ENCODE measurements at places on chromosomes 16 and 17.

DNA sequence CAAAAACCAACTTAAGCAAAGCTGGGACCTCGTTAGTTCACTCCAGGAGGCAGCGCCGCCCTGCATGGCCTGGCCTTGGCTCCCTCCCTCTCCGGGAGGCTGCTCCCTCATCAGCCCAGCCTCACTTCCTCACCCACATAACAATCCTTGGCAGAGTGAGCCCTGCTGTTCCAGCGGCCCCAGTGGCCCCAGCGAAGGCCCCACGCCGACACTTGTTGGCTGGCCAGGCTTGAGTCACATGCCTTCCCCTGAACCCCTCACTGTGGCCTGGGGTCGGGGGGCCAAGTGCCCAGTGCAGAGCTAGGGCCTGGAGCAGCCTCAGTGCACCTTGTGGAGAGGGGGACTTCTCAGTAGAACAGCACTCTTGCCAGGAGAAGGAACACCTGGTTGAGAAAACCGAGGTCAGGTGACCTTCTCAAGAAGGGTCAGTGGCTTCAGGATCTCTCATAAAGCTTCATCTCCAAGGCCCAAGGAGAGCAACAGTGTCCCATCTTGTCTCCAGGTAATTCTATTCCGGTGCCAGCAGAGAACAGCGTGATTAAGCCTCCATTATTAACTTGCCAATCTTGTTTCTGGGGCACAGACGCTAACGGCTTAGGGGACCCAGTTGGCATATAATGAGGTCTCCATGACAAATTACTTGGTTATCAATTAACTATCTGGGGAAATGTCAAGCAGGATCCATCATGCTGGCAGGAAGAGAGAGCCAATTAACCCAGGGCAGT lies 26.8 kb downstream of the ENDOV start:
- no peak for DNase-seq

GRCh38 chr16:84829168-84829965 lies 9.6 kb downstream of the CRISPLD2 start:
- DNase-seq: no peak

DNA sequence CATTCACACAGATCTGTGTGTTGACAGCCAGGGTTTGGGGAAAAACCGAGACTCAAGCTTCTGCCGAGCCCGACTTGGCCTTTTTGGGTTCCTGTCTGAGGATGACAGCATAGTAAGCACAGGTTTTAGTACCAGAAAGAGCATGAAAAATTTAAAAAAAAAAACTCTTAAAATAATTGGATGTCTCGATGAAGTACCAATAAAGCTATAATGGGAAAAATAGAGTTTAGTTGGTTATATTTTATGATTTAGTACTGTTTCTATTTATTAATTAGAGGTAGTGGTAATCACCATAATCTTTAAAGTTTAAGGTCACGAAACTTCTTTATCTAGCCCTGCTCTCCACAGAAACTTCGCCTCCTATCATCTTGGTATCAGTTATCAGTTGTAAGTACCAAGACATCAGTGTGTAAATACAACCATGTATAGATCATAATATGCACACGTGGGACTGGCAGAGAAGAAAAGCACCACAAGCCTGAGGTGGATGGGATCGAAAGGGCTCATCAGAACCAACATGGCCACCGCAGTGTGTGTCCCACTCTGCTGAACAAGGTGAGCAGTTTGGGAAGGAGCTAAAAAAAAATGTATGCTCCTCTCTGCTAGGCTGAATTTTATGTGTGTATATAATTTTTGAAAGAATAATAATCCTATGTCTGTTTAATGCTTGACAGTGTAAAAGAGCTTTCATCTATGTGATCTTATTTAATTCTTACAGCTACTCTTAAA lies 14.4 kb upstream of the EEF2K start:
- DNase-seq: no peak

DNA sequence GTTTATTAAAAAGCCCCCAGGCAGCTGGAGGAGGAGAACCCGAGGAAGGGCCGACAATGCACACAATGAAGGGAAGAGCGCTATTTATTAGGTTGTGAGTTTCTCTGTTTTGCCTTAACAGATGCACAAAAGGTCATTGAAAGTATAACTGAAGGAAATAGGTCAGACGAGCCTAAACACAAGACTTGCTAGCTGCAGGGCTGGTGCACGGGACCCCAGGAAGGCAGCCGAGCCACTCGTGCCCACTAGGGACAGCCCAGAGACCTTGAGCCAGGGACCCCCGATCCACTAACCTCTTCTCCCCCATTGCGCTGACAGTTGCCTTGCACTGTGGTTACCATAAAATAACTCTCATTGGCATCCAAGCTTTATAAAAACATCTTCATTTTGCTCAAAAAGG lies 11.3 kb downstream of the LITAFD start:
- no peak for DNase-seq

GRCh38 chr17:8222380-8222629 lies 11.9 kb upstream of the AURKB start:
- no peak for DNase-seq

- DNase-seq: no peak
Observed at GRCh38 chr17:47714773-47715396, 18.2 kb upstream of the TBX21 start.

DNA sequence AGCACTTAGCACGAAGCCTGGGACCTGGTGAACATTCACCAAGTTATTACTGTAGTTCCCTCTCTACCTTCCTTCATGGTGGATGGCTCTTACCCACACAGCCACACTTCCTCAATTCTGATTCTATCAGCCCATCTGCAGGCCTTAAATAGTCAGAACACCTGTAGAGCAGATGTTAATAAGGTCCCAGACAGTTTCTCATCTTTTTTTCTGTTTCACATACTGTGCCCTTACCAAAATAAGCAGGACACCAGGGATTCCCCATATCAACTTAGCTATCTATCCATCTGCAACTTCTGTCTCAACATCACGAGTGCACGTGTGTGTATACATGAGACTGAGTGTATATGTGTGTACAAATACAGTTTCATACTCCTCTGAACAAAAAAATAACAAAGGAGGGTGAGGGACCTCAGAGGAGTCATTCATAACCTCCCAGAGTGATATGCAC lies 2.8 kb downstream of the RECQL5 start:
- DNase-seq: no peak

- no peak for DNase-seq
Observed at GRCh38 chr16:1468426-1468810, 6.4 kb downstream of the CLCN7 start.

GRCh38 chr16:49236216-49236615 lies 45.4 kb downstream of the CBLN1 start:
- no peak for DNase-seq

DNA sequence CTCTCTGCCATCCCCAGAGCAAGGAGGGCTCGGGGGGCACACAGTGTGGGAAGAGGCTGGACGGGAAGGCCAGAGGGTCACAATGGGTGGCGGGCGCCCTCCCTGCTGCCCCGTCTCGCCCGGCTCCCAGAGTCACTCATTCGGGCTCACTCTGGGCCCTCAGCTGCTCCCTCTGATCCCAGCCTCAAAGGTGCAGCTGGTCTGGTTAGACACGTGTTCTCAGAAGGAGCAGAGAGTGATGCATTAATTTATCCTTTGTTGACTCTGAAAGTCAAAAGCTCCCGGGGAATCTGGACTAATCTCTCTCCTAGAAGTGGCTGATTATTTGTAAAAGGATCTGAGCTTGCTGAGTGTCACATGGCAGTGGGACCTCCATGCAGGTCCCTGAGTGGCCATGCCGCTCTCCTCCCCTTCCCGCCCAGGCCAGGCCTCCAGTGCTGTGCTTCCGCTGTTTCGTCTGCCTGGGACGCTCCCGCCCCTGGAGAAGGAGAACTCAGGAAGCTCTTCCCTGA lies 87.5 kb downstream of the SEC14L1 start:
- no peak for DNase-seq

- DNase-seq: no peak
Observed at GRCh38 chr17:83174362-83175118, 95.1 kb downstream of the METRNL start.

- DNase-seq: no peak
Observed at GRCh38 chr17:45387739-45388138, 44.9 kb downstream of the ARHGAP27 start.

DNA sequence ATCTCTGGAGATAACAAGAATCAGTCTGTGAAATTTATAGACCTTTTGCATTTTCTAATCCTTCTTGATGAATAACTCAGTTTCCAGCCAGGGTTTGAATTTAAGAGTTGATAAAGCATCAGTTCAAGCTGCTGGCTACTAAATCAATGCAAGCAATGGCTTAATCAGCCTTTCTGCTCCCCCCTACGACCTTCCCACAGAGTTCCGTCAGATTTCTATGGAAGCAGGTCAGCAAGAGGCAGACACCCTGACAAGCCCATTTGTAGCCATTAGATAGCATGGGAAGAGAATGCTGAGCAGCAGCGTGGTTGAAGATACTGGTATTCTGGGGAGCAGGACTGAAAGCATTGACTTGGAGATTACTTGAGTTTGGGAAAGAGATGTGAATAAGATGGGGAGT lies 868.1 kb downstream of the KCNJ2 start:
- DNase-seq: no peak

DNA sequence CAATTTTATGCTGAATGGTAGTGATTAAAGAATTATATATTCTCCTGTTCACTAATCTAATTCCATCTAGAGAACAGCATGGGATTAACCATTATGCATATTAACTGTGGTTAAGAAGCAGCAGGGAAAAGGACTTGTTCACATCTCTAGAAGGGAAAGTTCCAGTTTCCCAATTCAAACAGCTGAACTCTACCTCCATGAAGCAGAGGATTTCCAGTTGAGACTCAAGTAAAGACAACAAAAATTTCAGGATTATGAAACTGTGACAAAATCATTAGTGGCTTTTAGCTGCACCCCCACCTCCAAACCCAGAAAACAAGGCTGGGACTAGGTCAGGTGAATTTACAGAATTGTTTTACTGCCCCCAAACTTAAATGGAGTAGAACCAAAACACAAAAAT lies 73.6 kb downstream of the USP32 start:
- DNase-seq: no peak

DNA sequence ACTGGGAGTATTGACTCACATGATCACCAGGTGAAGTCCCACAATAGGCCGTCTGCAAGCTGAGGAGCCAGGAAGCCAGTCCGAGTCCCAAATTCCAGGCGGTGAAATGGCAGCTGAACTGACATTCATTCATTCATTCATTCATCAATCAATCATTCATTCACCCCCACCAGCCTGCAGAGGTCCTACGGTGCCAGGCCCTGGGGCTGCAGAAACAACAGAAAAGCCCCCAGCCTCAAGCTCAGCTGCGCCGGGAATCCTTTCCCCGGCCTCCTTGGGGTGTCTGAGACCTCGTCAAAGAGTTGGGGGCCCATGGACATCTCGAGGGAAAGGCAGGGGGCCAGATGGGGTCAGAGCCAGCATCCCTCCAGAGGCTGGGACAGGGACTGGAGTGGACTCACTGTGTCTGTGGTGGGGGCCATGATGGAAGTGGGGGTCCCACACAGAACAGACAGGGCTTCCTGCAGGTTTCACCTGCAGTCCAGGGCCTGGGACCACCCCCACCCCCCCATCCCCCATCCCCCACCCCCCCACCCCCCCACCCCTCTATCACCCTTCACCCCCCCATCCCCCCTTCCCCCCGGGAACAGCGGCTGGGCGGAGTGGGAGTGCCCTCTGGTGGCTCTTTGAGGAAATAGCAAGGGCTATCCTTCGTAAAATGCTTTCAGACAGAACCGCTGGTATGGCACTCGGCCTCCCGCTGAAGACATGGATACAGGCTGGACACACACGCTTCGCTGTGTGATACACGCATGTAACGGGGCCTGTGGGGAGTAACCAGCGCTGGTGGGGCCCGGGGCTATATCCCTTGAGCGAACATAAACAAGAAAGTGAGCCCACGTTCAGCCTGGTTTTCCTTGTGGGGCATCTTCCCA lies 8.5 kb upstream of the ZC3H18 start:
- peak; percentile 68 for DNase-seq

- no peak for DNase-seq
Observed at GRCh38 chr17:9872852-9873251, 32.2 kb downstream of the RCVRN start.

DNA sequence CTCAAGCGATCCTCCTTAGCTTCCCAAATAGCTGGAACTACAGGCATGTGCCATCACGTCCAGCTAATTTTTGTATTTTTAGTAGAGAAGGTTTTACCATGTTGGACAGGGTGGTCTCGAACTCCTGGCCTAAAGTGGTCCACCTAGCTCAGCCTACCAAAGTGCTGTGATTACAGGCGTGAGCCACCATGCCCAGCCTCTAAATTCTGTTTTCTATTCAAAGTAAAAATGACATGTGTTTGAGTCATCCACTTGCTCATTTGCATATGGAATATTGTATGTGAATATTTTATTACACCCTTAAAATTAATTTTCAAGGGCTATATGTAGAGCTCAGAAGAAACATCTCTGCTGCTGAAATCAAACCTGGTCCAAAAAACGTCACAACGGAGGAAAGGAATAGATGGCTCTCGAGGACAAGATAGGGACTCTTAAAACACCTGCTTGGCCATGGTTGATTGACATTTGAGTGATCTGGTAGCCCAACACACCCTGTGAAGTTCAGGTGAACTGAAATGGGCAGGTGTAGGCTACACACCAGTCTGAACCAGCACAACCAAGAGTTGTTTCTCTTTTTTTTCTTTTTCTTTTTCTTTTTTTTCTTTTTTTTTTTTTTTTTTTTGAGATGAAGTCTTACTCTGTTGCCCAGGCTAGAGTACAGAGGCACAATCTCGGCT lies 51.1 kb downstream of the SF3B3 start:
- no peak for DNase-seq

GRCh38 chr17:74635418-74635817 lies 11.9 kb upstream of the CD300E start:
- no peak for DNase-seq

GRCh38 chr16:65113441-65113840 lies 8.4 kb downstream of the CDH11 start:
- DNase-seq: no peak

DNA sequence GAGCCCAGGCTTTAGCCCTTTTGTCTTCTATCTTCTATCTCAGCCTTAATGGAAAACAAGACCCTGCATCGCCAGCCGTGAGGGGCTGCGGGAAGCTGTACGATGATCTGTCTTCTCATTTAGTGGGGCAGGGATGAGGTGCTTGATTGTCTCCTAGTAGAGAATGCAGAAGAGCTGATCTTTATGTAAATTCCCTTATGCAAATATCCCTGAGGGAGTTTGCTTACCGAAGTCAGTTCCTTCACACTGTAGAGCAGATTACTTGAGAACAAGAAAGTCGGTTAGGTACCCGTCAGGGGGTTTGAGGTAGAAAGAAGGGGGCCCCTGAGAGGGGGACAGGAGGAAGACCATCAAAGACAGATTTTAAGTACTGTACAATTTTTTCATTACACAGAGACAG lies 66.2 kb downstream of the IRF8 start:
- DNase-seq: no peak

GRCh38 chr17:72110942-72111318 lies 9.9 kb upstream of the SOX9 start:
- no peak for DNase-seq
